Kidney (tissue), 22 donors: ENCODE measurements at places on chromosomes 6 and 20.
A peak's percentile ranks its signal among the peaks of the same experiment; 100 is the strongest.

GRCh38 chr6:54698974-54699373, 147.6 kb upstream of the FAM83B start:
- no peak for DNase-seq
- no peaks in the 10 kb centered on the region for H3K36me3 ChIP-seq
- H3K27ac ChIP-seq, result no peak overlapping the region
- H3K27me3 ChIP-seq, result no peaks in the 10 kb centered on the region
- no peaks in the 10 kb centered on the region for H3K4me1 ChIP-seq

DNA sequence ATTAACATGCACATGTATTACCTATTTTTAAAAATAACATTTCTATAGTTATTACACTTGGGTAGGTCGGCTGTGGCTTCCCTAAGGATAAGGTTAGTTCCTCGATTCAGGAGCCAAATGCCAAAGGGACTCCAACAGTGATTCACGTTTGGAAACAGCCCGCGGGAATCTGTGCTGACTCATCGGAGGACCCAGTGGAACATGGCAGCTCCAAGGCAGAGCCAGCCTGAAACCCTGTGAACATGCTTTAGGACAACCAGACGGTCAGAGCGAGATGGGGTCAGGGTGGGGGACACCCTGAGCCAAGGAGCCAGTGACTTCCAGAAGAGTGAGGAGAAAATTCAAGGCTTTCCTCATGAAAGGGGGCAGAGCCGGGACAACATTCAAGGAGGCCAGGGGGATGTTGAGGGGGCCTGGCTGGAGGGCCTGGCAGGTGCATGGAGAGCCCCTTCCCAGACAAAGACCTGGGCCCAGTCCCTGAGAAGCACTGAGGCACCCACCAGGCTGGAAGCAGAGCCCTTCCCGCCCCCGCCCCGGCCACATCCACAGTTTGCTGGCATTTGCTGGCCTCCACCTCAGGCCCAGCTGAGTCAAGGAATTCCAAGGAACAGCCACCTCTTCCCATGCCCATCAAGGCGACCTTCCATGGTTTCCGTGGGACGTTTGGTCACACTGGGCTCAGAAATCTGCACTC, 133.2 kb downstream of the SNX5 start:
- H3K27me3 ChIP-seq, result no peaks in the 10 kb centered on the region
- H3K4me3 ChIP-seq, result no peak overlapping the region
- DNase-seq, result no peak
- no peaks in the 10 kb centered on the region for H3K4me1 ChIP-seq
- H3K36me3 ChIP-seq, result no peaks in the 10 kb centered on the region

DNA sequence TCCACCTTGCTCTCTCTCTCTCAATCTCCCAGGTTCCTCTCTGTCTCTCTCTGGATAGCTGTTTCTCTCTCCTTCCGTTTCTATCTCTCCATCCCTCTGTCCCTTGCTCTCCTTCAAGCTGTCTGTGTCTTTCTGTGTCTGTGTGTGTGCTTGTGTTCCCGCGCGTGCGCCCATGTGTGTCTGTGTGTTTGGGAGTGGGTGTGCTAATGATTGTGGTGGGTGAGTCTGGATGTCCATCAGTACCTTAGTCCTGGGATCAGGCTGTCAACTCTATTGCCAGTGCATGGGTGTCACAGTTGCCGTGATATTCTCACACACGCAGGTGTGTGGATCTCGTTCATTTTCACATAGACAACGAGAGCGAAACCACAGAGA, 1380.6 kb upstream of the DEFB115 start:
- DNase-seq, result peak; percentile 76
- H3K4me3 ChIP-seq, result no peak overlapping the region
- no peaks in the 10 kb centered on the region for H3K27me3 ChIP-seq

DNA sequence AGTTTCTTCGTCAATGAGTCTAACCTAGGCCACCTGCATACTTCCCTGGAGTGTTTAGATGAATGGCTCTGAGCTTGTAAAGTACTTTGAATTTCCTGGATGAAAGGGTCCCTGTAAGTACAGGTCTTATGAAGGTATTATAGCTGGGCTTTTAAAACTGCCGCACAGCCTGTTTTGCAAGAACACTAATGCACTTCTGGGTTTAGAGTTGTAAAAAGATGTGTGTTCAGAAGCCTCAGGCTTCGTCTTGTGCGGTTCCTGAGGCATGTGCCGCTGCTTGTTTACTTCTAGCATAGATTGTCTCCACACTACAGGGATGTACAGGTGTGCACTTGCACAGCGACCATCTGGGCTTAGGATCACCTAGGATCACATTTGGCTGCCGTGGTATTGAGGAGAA, 324.5 kb downstream of the SOX4 start:
- no peaks in the 10 kb centered on the region for H3K36me3 ChIP-seq
- no peaks in the 10 kb centered on the region for H3K27me3 ChIP-seq
- H3K4me1 ChIP-seq, result no peaks in the 10 kb centered on the region
- peak; percentile 38 for DNase-seq
- H3K4me3 ChIP-seq, result no peak overlapping the region

DNA sequence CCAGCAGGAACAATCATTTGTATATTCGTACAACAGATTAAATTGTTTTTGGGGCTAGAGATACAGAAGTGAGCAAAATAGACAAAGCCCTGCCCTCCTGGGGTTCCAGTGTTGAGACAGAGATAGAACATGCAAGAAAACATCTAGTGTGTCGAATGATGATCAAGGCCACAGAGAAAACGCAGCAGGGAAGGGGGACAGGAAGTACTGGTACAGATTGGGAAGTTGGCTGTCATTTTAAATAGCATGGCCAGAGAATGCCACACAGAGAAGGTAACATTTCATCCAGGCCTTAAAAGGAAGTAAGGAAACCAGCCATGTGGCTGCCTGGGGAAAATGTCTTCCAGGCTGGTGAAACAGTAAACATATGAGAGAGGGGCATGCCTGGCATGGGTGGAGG, 202.6 kb upstream of the MYLIP start:
- H3K27ac ChIP-seq, result no peak overlapping the region
- H3K4me3 ChIP-seq, result no peak overlapping the region
- H3K27me3 ChIP-seq, result no peaks in the 10 kb centered on the region
- no peak for DNase-seq

- no peaks in the 10 kb centered on the region for H3K27me3 ChIP-seq
- no peak overlapping the region for H3K4me3 ChIP-seq
- H3K27ac ChIP-seq, result no peak overlapping the region
Measured at GRCh38 chr6:36375644-36376155, 11.8 kb downstream of the ETV7 start.

GRCh38 chr6:66931787-66932186, 1224.8 kb upstream of the EYS start:
- H3K27ac ChIP-seq, result no peak overlapping the region
- no peak for DNase-seq
- no peaks in the 10 kb centered on the region for H3K27me3 ChIP-seq
- H3K4me1 ChIP-seq, result no peaks in the 10 kb centered on the region
- H3K36me3 ChIP-seq, result no peaks in the 10 kb centered on the region

- no peaks in the 10 kb centered on the region for H3K27me3 ChIP-seq
- peak overlapping the region; percentile 94 for H3K27ac ChIP-seq
- peak overlapping the region; percentile 98 for H3K4me3 ChIP-seq
- H3K4me1 ChIP-seq, result peaks cover 3% of the 10 kb centered on the region
- H3K36me3 ChIP-seq, result no peaks in the 10 kb centered on the region
Measured at GRCh38 chr6:26053992-26054780, 33.0 kb upstream of the HFE start.

DNA sequence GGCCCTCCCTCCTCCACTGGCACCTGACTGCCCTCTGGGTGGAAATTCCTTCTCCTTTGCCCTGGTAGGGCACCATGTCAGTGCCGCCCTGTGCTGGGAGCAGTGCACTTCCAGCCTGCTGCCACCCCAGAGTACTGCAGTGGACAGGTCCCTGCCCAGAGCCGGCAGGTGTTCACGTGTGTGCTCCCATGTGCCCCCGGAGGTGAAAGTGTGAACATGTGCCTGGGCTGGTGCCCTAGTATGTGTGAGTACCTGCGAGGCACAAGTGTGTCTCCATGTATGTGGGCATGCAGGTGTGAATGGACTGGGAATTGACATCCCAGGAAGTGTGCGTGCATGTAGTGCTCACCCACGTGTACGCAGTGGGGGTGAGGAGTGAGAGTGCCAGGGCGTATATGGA, 29.4 kb downstream of the SDCBP2 start:
- H3K36me3 ChIP-seq, result no peaks in the 10 kb centered on the region
- DNase-seq, result peak; percentile 52
- no peaks in the 10 kb centered on the region for H3K4me1 ChIP-seq
- H3K27ac ChIP-seq, result no peak overlapping the region
- no peaks in the 10 kb centered on the region for H3K27me3 ChIP-seq

- no peaks in the 10 kb centered on the region for H3K4me1 ChIP-seq
- no peak overlapping the region for H3K27ac ChIP-seq
- H3K36me3 ChIP-seq, result no peaks in the 10 kb centered on the region
- peaks cover 55% of the 10 kb centered on the region for H3K27me3 ChIP-seq
- DNase-seq, result no peak
Measured at GRCh38 chr20:63002511-63002910, 4.3 kb downstream of the BHLHE23 start.

GRCh38 chr6:168504366-168504765, 63.4 kb downstream of the SMOC2 start:
- no peak overlapping the region for H3K4me3 ChIP-seq
- H3K27me3 ChIP-seq, result no peaks in the 10 kb centered on the region
- no peaks in the 10 kb centered on the region for H3K36me3 ChIP-seq
- no peak for DNase-seq
- H3K27ac ChIP-seq, result no peak overlapping the region

GRCh38 chr6:44976677-44977641, 351.2 kb upstream of the RUNX2 start:
- no peak overlapping the region for H3K27ac ChIP-seq
- H3K4me1 ChIP-seq, result no peaks in the 10 kb centered on the region
- no peak for DNase-seq
- no peak overlapping the region for H3K4me3 ChIP-seq
- H3K36me3 ChIP-seq, result no peaks in the 10 kb centered on the region

DNA sequence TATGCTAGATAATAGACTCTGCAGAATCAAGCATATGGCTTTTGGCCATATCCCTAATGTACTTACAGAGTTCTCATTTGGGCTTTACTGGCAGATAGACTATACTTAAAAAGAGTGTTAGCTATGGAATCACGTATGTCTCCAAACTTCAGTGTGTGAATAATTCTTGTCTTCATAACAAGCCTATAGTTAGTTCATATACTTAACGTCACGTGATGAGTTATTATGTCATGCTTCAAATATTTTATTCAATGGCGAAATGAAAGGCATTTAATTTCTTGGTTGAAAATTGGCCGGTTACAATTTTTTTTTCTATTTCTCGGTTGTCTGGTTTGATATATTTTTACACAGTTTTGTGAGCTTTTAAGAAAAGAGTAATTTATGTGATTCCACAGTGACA, 62.7 kb downstream of the MEI4 start:
- H3K27ac ChIP-seq, result no peak overlapping the region
- DNase-seq, result no peak
- no peak overlapping the region for H3K4me3 ChIP-seq
- H3K36me3 ChIP-seq, result no peaks in the 10 kb centered on the region
- no peaks in the 10 kb centered on the region for H3K4me1 ChIP-seq
- no peaks in the 10 kb centered on the region for H3K27me3 ChIP-seq

DNA sequence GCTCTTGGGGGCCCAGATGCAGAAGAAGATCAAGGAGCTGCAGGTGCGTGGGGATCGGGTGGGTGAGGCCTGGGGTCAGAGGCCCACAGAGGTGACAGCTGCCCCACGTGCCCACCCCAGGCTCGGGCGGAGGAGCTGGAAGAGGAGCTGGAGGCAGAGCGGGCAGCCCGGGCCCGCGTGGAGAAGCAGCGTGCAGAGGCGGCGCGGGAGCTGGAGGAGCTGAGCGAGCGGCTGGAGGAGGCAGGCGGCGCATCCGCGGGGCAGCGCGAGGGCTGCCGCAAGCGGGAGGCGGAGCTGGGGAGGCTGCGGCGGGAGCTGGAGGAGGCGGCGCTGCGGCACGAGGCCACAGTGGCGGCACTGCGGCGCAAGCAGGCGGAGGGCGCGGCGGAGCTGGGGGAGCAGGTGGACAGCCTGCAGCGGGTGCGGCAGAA, 41.5 kb downstream of the MYH7B start:
- no peaks in the 10 kb centered on the region for H3K36me3 ChIP-seq
- H3K27me3 ChIP-seq, result no peaks in the 10 kb centered on the region
- no peak overlapping the region for H3K4me3 ChIP-seq
- peak; percentile 80 for DNase-seq
- H3K4me1 ChIP-seq, result no peaks in the 10 kb centered on the region
- no peak overlapping the region for H3K27ac ChIP-seq

GRCh38 chr20:37711994-37712964, 18.4 kb downstream of the CTNNBL1 start:
- no peaks in the 10 kb centered on the region for H3K36me3 ChIP-seq
- no peak for DNase-seq
- no peaks in the 10 kb centered on the region for H3K27me3 ChIP-seq
- peaks cover 3% of the 10 kb centered on the region for H3K4me1 ChIP-seq
- H3K4me3 ChIP-seq, result no peak overlapping the region

DNA sequence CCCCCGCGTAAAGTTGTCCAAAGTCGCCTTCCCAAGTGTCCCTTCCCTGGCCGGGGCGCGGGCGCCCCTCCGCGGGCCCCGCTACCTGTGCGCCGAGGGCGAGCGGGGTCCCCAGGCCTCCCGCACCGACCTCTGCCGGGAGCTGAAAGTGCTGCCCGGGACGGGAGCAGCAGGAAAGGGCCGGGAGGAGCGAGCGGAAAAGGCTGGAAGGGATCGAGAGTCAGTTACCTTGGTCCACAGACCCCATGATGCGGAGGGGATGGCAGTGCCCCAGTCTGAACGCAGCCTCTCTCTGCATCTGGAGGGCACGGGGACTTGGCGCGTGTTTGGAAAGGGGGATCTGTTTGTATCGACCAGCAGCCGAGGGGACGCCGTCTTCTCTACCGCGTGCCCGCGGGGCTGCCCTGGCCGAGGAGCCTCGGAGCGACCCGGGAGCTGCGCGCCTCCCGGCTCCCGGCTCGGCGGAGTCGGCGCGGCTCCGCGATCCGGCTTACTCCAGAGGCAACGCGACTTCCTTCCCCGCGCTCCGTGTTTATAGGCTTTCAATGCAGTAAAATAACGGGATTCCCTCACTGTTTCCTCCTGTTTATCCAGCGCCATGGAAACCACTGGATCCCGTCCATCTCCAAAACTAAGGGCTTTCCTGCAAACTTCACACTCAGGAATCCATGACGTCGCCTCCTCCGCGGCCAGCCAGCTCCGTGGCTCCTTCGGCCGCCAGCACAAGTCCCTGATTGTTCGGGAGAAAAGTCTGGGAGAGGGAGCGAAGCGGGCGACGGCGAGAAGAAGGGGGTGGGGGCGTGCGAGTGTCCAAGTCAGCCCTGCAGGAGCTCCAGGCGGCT, 20.0 kb upstream of the NFATC2 start:
- H3K27ac ChIP-seq, result peak overlapping the region; percentile 88
- H3K36me3 ChIP-seq, result no peaks in the 10 kb centered on the region
- peaks cover 6% of the 10 kb centered on the region for H3K4me1 ChIP-seq
- H3K4me3 ChIP-seq, result peak overlapping the region; percentile 56
